ENCODE measurements at places on chromosomes 2 and 18.

- peaks cover 49% of the 10 kb centered on the region for H3K27me3 ChIP-seq
- H3K36me3 ChIP-seq = no peaks in the 10 kb centered on the region
- H3K4me1 ChIP-seq = peaks cover 5% of the 10 kb centered on the region
- no peak for DNase-seq
- H3K4me3 ChIP-seq = no peak within 1 kb of the TSS
Observed at GRCh38 chr2:236168110-236169080, at the start of gene GBX2. Gene GBX2 (minus strand): TSS chr2:236168386. CDS start chr2:236167971, 415 bp downstream.

DNA sequence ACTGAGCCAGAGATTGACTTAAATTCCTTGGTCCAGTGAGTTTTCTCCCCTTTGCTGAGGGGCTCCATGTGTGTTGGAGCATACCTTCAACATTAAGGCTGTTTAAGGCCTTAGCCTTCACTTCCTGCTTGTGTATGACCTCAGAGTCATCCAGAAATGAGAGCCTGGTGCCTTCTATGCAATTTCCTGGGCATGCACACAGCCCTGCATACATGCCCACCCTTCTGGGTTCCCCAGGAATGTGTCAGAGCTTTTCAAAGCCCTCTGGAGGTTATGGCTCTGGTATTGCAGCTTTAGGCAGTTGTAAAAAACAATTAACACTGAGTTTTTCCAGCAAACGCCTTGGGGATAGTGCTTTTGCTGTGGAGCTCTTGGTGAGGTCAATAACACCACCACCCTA, 16.7 kb downstream of the IL1R1 start:
- H3K4me3 ChIP-seq = no peak overlapping the region
- no peak overlapping the region for H3K27ac ChIP-seq
- no peak for DNase-seq
- peaks cover 15% of the 10 kb centered on the region for H3K36me3 ChIP-seq
- H3K27me3 ChIP-seq = no peaks in the 10 kb centered on the region

DNA sequence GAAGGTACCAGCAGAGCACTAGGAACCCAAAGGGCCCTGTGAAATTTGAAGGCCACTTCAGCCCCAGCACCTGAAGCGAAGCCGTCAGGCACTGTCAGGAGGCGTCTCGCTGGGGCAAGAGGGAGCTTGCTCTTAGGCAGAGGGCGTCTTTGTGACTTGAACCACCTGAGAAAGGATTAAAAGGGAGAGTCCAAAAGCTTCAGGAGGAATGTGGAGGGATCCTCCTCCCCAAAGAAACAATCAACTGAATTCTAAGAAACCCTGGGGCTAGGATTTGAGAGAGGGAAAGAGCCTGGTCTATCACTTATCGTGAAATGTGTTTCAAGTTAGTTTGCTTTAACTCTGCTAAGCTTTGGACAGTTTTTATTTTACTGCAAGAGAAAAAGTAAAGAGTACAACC, 324.9 kb upstream of the SOX11 start:
- H3K36me3 ChIP-seq = no peaks in the 10 kb centered on the region
- no peak overlapping the region for H3K27ac ChIP-seq

GRCh38 chr2:163649080-163649479, 86.7 kb downstream of the FIGN start:
- H3K4me3 ChIP-seq = no peak overlapping the region
- no peak overlapping the region for H3K27ac ChIP-seq
- no peak for DNase-seq
- H3K4me1 ChIP-seq = peaks cover 16% of the 10 kb centered on the region
- no peaks in the 10 kb centered on the region for H3K36me3 ChIP-seq

DNA sequence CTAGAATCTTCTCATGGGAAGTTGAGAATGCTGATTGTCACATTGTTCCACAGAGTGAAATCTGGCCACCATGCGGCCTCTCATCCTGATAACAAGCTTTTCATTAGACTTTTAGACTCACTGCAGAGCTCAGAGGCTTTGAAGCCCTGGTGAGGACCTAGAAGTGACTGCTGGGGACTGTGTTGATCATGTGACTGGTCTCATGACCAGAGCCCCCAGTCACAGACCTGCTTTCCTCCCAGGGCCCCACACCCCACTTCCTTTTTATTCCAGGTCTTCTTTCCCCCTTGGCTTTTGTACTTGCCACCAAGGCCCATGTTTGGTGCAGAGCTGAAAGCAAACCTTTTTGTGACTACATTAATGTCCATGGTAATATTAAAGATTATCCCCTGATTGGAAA, 45.2 kb downstream of the PRKCE start:
- no peak for DNase-seq
- no peak overlapping the region for H3K27ac ChIP-seq
- H3K4me1 ChIP-seq = peaks cover 15% of the 10 kb centered on the region

GRCh38 chr18:12155996-12156395, 62.4 kb downstream of the ANKRD62 start:
- no peak overlapping the region for H3K4me3 ChIP-seq
- H3K36me3 ChIP-seq = no peaks in the 10 kb centered on the region
- H3K27me3 ChIP-seq = no peaks in the 10 kb centered on the region
- DNase-seq = no peak
- no peak overlapping the region for H3K27ac ChIP-seq

DNA sequence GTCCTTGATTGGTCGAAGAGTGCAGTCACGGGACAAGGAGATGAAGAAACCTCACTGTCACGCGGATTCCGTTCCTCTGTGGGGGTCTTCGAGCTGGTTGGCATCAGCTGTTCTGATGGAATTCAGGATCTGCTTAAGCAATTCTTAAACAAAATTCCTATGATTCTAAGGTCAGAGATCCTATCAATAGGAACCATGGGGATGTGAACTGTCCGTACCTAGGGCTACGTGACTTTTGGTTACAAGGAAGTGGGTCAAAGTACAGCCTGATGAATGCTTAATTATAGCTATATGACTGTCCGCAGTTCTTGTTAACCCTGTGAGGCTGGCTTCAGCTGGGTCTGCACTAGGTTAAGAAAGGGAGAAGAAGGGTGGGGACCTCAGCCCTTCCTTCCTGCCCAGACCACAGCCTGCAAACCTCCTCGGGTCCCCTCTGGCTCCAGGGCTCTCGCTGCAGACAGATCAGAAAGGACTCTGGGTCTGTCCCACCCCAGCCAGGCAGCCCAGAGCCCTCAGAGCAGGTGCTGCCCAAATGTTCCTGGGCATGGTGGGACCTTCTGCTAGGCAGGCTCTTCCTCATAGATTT, 44.2 kb upstream of the TAF1B start:
- H3K36me3 ChIP-seq = no peaks in the 10 kb centered on the region
- H3K27me3 ChIP-seq = no peaks in the 10 kb centered on the region
- no peak for DNase-seq
- H3K4me1 ChIP-seq = peaks cover 41% of the 10 kb centered on the region
- no peak overlapping the region for H3K4me3 ChIP-seq

- peak; percentile 95 for DNase-seq
- H3K36me3 ChIP-seq = peaks cover 20% of the 10 kb centered on the region
- peak overlapping the region; percentile 82 for H3K4me3 ChIP-seq
- peak overlapping the region; percentile 75 for H3K27ac ChIP-seq
Observed at GRCh38 chr2:222423632-222424275, 589 bp upstream of the SGPP2 start.

DNA sequence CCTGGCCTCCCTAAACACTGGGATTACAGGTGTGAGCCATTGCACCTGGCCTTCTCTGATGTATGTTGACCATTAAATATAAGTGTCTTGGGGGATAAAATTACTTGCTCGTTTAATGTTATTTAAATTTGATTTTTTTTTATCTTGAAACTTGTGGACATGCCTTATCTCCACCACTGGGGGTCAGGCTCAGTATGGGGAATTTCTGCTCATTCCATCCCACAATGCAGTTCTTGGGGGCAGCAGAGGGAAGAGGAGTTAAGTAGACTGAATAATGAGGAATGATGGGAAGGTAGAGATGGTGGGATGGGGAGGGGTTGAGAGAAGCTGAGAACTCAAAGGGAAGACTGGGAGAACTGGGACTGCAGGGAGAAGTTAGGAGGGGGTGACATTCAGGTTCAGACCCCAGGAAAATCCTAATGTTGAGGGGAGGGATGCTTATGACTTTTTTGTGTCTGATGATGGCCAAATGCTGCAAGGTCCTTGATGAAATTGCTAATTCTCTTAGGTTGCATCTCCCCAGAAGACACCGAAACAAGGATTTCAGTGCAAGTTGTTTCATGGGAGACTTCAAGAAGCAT, 174.2 kb downstream of the MIB1 start:
- H3K4me3 ChIP-seq = no peak overlapping the region
- peaks cover 6% of the 10 kb centered on the region for H3K4me1 ChIP-seq
- peak; percentile 53 for DNase-seq
- no peaks in the 10 kb centered on the region for H3K27me3 ChIP-seq
- H3K27ac ChIP-seq = no peak overlapping the region

GRCh38 chr2:201964631-201965206, 68.9 kb upstream of the FZD7 start:
- H3K4me1 ChIP-seq = no peaks in the 10 kb centered on the region
- no peaks in the 10 kb centered on the region for H3K36me3 ChIP-seq
- H3K4me3 ChIP-seq = no peak overlapping the region

- H3K27ac ChIP-seq = no peak overlapping the region
- no peaks in the 10 kb centered on the region for H3K36me3 ChIP-seq
- peaks cover 5% of the 10 kb centered on the region for H3K4me1 ChIP-seq
- no peaks in the 10 kb centered on the region for H3K27me3 ChIP-seq
Observed at GRCh38 chr2:217283460-217283859, 423.6 kb upstream of the TNP1 start.

- H3K36me3 ChIP-seq = no peaks in the 10 kb centered on the region
- H3K4me1 ChIP-seq = no peaks in the 10 kb centered on the region
- peaks cover 71% of the 10 kb centered on the region for H3K27me3 ChIP-seq
- no peak for DNase-seq
Observed at GRCh38 chr2:228654707-228655106, 473.2 kb upstream of the SPHKAP start.

DNA sequence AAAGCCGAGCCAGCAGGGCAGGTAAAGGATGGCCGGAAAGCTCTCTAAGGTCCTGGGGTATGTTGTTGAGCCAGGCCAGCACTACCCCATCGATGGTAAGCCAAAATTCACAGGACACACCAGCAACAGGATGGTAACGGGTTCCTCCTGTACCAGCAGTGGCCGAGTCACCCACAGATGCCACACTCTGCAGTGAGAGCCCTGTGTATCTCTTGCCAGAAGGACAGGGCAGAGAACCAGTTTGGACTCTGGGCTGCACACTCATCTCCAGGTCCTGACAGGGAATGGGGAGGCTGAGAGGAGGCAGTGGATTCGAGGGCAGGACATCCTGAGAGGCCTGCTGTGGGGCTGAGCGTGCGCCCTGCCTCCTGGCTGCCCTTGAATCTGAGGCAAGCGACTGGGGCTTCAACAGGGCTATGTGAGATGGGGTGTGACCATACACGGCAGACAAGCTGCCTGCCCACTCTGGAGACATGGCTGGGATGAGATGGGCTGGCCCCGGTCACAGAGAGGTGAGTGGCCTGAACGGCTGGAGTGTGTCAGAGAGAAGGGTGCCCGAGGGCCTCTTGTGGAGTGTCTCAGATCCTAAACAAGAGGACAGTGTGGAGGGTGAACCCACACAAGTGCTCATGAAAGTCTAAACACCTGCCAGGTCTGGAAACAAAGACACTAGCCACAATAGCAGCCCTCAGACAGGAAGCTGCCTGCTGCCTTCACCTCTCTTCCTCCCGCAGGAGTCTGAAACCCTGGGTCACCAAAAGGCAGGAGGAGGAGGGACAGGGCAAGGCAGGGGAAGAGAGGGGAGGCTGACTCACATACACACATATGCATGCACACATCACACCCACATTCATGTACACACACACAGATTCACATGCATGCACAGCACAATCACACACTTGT, 182.3 kb downstream of the LOXHD1 start:
- no peak for DNase-seq
- H3K27ac ChIP-seq = no peak overlapping the region
- no peaks in the 10 kb centered on the region for H3K4me1 ChIP-seq
- peaks cover 24% of the 10 kb centered on the region for H3K27me3 ChIP-seq
